ENCODE measurements at places on chromosomes 7 and 10.

DNA sequence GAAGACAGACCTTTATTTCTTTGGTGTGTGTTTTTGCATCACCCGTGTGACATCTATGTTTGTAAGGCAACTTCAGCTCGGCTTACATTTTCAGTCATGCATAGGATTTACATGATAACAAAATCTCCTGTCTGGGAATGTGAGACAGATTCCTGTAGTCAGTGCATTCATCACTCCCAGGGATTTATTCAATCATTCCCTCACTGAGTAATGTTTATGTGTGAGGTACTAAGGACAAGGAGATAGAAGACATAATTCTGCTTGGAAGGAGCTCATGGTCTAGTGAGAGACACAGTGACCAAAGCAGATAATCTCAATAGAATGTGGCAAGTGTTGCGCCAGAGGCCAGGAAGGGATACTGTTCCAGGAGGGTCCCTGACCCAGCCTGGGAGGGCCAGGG is 35.2 kb upstream of the BMPER start:
- no peaks in the 10 kb centered on the region for H3K36me3 ChIP-seq
- H3K4me3 ChIP-seq: no peak overlapping the region
- H3K27me3 ChIP-seq: no peaks in the 10 kb centered on the region

GRCh38 chr7:101106386-101106785 is 20.5 kb upstream of the SERPINE1 start:
- peaks cover 2% of the 10 kb centered on the region for H3K4me1 ChIP-seq
- H3K4me3 ChIP-seq: no peak overlapping the region
- H3K27ac ChIP-seq: no peak overlapping the region
- no peak for DNase-seq

GRCh38 chr7:101433688-101434087 is 71.0 kb downstream of the COL26A1 start:
- H3K4me3 ChIP-seq: no peak overlapping the region
- no peak overlapping the region for H3K27ac ChIP-seq
- no peaks in the 10 kb centered on the region for H3K36me3 ChIP-seq
- DNase-seq: no peak

DNA sequence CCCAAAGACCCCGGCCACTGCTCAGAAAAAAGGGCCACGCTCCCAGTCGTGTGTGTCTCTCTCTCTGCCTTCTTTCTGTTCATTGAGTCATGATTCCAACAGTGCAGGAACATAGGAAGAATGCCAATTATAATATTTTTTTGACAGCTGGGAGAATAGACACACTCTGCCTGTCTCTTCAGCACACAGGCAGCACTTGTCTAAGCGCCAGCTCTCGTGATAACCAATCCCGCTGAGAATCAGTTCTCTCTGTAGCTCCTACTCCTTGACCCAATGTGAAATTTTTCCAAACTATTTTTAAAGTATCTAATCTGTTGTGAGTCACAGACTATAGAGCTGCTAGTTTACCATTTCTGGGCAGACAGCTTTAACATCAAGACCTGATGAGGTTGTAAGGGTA is 145.7 kb upstream of the RHEB start:
- DNase-seq: peak; percentile 97
- H3K36me3 ChIP-seq: no peaks in the 10 kb centered on the region
- peaks cover 4% of the 10 kb centered on the region for H3K4me1 ChIP-seq

DNA sequence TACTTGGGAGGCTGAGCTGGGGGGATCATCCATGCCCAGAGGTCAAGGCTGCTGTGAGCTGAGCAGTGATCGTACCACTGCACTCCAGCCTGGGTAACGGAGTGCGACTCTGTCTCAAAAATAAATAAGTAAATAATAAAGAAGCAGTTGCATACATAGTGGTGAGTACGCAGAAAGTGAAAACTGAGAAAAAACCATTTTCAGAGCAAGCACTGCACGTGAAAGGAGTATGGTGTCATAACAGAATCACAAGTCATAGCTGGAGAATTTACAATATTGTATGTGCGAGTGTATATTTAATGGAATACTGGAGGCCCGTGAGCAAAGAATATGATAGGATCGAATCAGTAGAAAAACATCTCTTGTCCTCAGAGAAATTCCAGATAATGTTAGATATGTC is 22.3 kb downstream of the KIAA1217 start:
- no peaks in the 10 kb centered on the region for H3K4me1 ChIP-seq
- H3K36me3 ChIP-seq: no peaks in the 10 kb centered on the region
- H3K4me3 ChIP-seq: no peak overlapping the region
- DNase-seq: no peak
- no peak overlapping the region for H3K27ac ChIP-seq
- H3K27me3 ChIP-seq: no peaks in the 10 kb centered on the region

- no peak overlapping the region for H3K27ac ChIP-seq
- no peaks in the 10 kb centered on the region for H3K27me3 ChIP-seq
- DNase-seq: peak; percentile 83
- H3K36me3 ChIP-seq: no peaks in the 10 kb centered on the region
- H3K4me3 ChIP-seq: no peak overlapping the region
Observed at GRCh38 chr10:83127942-83128575, 1011.2 kb upstream of the GHITM start.

DNA sequence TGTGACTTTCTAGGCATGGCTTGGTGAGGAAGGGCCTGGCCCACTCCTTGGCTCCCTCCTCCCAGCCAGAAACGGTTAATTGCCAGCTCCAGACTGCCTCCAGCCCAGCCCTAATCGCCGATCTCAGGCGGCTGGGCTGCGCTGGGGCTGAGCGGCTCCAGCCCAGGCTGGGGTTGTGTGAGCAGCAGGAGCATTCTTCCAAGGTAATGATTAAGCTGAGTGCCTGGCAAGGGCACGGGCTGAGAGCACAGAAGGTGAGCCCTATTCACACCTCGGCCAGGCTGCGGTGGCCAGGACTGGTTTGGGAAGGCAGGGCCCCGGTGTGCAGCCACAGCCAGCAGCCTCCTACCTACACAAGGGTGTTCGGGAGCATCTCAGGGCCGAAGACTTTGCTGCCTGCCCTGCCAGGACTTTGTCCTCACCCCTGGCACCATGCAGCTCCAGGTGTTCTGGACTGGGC is at the start of gene TMEM72:
TSS of gene TMEM72 (plus strand) at position 257 of the 460 bp plus-strand sequence. CDS start at position 433, 176 bp downstream.
- no peak within 1 kb of the TSS for H3K4me3 ChIP-seq
- no peak for DNase-seq
- H3K27me3 ChIP-seq: peaks cover 19% of the 10 kb centered on the region
- no peak within 1 kb of the TSS for H3K27ac ChIP-seq
- no peaks in the 10 kb centered on the region for H3K4me1 ChIP-seq
- H3K36me3 ChIP-seq: no peaks in the 10 kb centered on the region

DNA sequence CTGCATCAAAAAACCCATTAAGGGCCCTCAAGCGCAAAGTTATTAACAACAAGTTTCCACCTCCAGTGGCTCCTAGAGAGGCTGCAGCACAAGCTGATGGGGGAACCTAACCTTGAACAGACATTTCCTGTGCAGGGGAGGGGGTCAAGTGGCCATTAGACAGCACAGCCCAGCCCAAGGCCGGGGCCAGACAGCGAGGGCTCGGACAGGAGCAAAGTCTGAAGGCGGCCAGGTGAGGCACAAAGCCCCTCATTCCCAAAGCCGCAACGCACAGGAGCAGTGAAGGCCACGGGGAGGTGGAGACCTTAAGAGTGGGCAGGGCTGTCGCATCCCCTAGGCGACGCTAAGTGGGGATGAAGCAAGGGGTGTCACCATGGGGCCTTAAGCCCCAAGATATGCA is 73.2 kb upstream of the ZNF746 start:
- H3K4me3 ChIP-seq: no peak overlapping the region
- H3K27me3 ChIP-seq: no peaks in the 10 kb centered on the region
- DNase-seq: no peak
- H3K36me3 ChIP-seq: no peaks in the 10 kb centered on the region
- H3K27ac ChIP-seq: no peak overlapping the region

DNA sequence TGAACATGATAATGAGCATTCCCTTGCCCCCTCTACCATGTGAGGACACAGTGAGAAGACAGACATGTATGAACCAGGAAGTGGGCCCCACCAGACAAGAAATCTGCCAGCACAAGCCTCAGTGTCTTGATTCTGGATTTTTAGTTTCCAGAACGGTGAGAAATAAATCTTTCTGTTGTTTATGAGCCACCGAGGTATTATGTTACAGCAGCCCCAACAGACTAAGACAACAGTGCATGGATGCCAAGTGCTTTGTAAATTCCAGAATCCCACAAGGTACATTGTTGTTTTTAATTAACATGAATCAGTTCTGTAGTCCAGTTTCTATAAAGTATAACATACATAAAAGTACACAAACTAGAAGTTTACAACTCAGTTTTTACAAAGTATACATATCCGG is 162.2 kb downstream of the ARHGAP21 start:
- no peak overlapping the region for H3K27ac ChIP-seq
- no peaks in the 10 kb centered on the region for H3K36me3 ChIP-seq
- H3K4me3 ChIP-seq: no peak overlapping the region
- DNase-seq: peak; percentile 11
